ENCODE measurements at places on chromosomes 1 and 21. TPM values are rescaled to one million over a fixed set of nuclear protein-coding genes. Genes with fewer than 3 reads are reported as not detected.

CD58 gene
- total RNA-seq = 38.1 TPM

MAP3K7CL gene
- 5.1 TPM for total RNA-seq

ATP6V1G3 gene
- not detected for total RNA-seq

LYPD8 gene
- total RNA-seq = not detected

SYTL1 gene
- total RNA-seq = 83.6 TPM

GUCA2A gene
- total RNA-seq = not detected

PMF1 gene
- total RNA-seq = 84.1 TPM

SELE gene
- not detected for total RNA-seq

SAMSN1 gene
- total RNA-seq = 115 TPM

NBPF8 gene
- 26.9 TPM for total RNA-seq

TRIM67 gene
- not detected for total RNA-seq

PEX11B gene
- 29.8 TPM for total RNA-seq

MFAP2 gene
- total RNA-seq = not detected

ACTL8 gene
- not detected for total RNA-seq

ADGRL2 gene
- total RNA-seq = not detected

CASP9 gene
- total RNA-seq = 18.3 TPM

TNFRSF1B gene
- 164 TPM for total RNA-seq

SPRR3 gene
- not detected for total RNA-seq

CACNA1S gene
- not detected for total RNA-seq

PAQR6 gene
- 8.6 TPM for total RNA-seq

DENND2D gene
- 203 TPM for total RNA-seq

KCNE2 gene
- not detected for total RNA-seq

TMPRSS2 gene
- total RNA-seq = not detected

NUAK2 gene
- 3.5 TPM for total RNA-seq

ADORA1 gene
- total RNA-seq = not detected

RAB7B gene
- total RNA-seq = not detected

NTMT2 gene
- not detected for total RNA-seq

GJC2 gene
- total RNA-seq = 0.75 TPM

F3 gene
- 0.30 TPM for total RNA-seq

GJA8 gene
- not detected for total RNA-seq

AADACL4 gene
- total RNA-seq = not detected

RAB42 gene
- total RNA-seq = 0.14 TPM

LCE3E gene
- total RNA-seq = not detected

TCHH gene
- 0.07 TPM for total RNA-seq

CGN gene
- total RNA-seq = 0.09 TPM

GNG12 gene
- total RNA-seq = not detected

CFAP45 gene
- 0.57 TPM for total RNA-seq

KRTAP11-1 gene
- total RNA-seq = not detected

IFFO2 gene
- 19.5 TPM for total RNA-seq

C21orf58 gene
- 50.0 TPM for total RNA-seq

C1orf210 gene
- total RNA-seq = not detected

FCRL2 gene
- total RNA-seq = not detected

RGS16 gene
- 10.2 TPM for total RNA-seq

TSHB gene
- total RNA-seq = not detected

MYBPHL gene
- total RNA-seq = not detected

KCNA2 gene
- 1.8 TPM for total RNA-seq

TRPM2 gene
- total RNA-seq = 20.6 TPM

NPPA gene
- not detected for total RNA-seq
